Ureter (tissue), 1 donor: ENCODE measurements at places on chromosomes 4 and X. TPM values are rescaled to one million over a fixed set of nuclear protein-coding genes. Genes with fewer than 3 reads are reported as not detected.

Gene KIF4A
- 1.0 TPM for total RNA-seq

- no peak for DNase-seq
Measured at GRCh38 chr4:144645631-144646522, at the start of gene HHIP. HHIP (plus strand) TSS chr4:144646156; CDS start chr4:144646676, 520 bp downstream.

DNA sequence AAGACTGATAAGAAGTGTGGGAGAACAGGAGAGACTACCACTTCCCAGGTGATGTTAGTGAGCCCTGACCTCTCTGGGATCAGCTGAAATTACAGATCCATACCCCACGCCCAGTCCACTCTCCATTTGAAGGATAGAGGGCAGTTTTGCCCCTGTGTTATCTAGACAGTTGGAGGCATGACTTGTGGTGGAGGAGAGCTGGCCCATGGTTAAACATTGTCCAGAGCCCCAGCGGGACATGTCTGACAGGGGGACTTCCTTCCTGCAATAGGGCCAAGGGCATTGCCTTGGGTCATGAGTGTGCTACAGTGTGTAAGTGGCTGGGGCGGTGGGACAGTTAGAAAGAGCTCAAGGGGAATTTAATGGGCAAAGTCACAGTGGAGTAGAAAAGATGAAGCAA lies 181.1 kb downstream of the MID1IP1 start:
- no peak for DNase-seq

GRCh38 chr4:149980941-149981340 lies 97.3 kb upstream of the DCLK2 start:
- peak; percentile 55 for DNase-seq

Gene ARHGAP6
- total RNA-seq = 29.6 TPM

Gene PPP1R2C
- not detected for total RNA-seq

DNA sequence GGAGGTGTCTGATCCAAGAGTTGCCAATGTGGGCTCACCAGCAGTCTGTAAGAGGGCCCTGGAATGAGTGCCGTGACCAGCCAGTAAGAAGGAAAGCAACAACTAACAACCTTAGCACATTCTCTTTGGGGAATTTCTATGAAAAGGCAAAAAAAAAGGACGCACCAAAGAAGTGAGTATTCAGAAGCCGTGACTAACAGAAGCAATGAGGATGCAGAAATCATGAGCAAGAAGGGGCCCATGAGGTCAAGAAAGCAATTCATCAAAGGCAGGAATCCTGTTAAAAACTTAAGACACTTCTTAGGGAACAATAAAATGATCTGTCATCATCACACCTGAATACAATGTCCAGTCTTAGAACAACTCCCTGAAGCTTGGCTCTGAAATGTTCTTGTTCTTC lies 260.5 kb downstream of the RAPGEF2 start:
- DNase-seq = no peak

GRCh38 chr4:57109411-57109846 lies 756 bp downstream of the IGFBP7 start:
- no peak for DNase-seq

Gene CACNA1F
- total RNA-seq = 0.49 TPM

- no peak for DNase-seq
Measured at GRCh38 chrX:75273483-75273882, 402 bp upstream of the UPRT start.

DNA sequence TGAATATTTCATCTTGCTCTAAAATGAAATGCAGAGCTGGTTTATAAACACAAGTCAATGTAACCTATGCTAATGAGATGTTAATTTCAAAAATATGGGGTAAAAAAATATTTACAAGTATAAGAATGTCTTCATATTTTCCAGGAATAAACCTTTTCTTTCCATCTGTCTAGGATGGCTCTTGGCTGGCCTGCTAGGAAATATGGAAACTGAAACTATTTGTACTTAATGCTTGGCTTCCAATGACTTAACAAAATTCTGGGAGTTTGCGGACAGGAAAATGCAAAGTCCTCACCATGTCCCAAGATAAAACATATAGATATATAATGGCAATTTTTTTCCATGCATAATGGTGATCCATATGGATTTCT lies 168.1 kb downstream of the SCFD2 start:
- DNase-seq = no peak
